ENCODE measurements at places on chromosomes 5 and 9.

GRCh38 chr9:106634183-106634582, 228.8 kb upstream of the ZNF462 start:
- DNase-seq: no peak

- DNase-seq: no peak
Observed at GRCh38 chr9:83570359-83570758, 32.2 kb upstream of the FRMD3 start.

DNA sequence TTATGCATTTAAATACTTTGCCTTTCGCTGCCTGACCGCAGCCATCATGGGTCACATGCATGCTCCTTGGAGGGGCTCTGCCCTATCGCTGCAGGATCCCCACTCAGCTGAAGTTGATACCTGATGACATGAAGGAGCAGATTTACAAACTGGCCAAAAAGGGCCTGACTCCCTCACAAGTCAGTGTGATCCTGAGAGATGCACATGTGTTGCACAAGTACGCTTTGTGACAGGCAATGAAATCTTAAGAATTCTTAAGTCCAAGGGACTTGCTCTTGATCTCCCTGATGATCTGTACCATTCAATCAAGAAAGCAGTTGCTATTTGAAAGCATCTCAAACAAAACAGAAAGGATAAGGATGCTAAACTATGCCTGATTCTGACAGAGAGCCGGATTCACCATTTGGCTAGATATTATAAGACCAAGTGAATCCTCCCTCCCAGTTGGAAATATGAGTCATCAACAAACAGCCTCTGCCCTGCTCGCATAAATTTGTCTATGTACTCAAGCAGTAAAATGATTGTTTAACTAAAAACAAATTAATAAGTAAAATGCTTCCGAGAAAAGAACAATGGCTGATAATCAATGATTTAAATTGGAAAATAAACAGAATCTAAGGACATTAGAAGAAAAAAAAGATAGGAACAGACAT, 41.6 kb upstream of the PPP2CA start:
- DNase-seq: no peak

GRCh38 chr9:108882052-108882888, 20.2 kb downstream of the ACTL7A start:
- no peak for DNase-seq

DNA sequence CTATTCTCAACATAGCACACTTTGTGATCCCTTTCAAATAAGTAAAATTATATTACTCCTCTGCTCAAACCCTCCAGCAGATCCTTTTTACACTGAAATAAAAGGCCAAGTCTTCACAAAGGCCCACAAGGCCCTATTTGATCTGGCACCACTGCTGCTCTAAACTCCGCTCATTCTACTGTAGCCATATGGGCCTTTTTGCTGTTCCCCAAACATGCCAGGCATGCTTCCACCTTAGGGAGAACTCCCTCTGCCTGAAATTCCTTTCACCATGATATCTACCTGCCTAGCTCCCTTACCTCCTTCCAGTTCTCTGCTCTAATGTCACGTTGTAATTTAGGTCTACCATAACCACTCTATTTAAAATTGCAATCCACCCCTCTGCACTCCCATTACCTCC, 28.3 kb downstream of the NRG2 start:
- DNase-seq: no peak

GRCh38 chr5:66839636-66840185, 243.5 kb downstream of the MAST4 start:
- DNase-seq: no peak

GRCh38 chr5:170303549-170303948, 6.0 kb upstream of the LCP2 start:
- no peak for DNase-seq

- peak; percentile 79 for DNase-seq
Observed at GRCh38 chr9:38088006-38088925, 19.2 kb upstream of the SHB start.

- DNase-seq: no peak
Observed at GRCh38 chr5:133525126-133525525, 87.2 kb downstream of the FSTL4 start.

DNA sequence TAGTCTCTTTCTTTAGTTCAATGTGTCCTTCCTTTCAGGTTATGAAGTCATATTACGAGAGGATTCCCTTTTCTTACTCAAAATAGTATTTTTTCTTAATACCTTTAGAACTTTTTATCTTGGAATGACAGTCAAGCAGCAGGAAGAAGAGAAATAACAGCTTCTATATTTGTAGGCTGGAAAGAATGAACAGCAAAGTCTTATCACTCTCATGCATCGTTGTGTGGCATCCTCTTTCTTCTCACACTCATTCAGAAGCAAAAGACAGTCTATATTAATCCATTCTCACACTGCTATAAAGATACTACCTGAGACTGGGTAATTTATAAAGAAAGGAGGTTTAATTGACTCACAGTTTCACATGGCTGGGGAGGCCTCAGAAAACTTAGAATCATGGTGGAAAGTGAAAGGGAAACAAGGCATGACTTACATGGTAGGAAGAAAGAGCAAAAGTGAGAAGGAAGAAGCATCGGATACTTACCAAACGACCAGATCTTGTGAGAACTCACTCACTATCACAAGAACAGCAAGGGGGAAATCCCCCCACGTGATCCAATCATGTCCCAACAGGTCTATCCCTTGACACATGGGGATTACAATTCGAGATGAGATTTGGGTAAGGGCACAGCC, 1646.1 kb upstream of the CDH6 start:
- no peak for DNase-seq

DNA sequence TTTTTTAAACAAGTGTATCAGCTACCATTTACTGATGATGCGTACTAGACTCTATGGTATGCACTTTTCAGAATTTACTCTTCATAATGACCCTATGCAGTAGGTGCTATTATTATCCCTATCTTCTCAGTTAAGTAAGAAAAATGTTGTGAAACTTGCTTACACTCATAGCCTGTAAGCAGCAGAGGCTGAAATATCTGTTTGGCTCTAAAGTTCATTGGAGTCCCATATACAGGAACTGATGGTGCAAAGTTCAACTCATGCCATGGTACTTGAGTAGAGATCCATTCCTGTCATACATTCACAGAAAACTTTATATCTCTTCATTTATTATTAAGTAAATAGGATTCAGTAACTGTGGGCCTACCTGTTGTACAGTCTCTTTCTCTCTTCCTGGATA, 41.4 kb upstream of the CCDC112 start:
- DNase-seq: no peak

DNA sequence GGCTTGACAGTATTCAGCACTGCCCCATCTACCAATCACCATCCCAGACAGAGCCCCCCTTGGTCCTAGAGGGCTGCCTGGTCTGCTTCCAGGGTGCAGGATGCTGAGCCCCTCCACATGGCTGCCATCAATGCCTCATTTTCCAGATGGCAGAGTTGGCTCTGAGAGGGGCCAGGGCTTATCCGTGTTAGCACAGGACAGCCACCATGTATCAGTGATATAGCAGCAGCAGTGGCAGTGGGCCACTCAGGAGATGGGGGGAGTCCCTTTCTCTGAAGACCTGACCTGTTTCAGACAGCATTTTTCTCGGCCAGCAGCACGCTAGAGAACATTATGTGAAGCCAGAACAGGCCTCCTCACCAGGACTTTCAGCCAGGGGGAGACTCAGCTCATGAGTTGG, 1.6 kb upstream of the SMIM32 start:
- DNase-seq: no peak

- no peak for DNase-seq
Observed at GRCh38 chr9:87701931-87702421, 23.9 kb upstream of the CTSL start.

- no peak for DNase-seq
Observed at GRCh38 chr5:95919658-95920057, 42.0 kb downstream of the ELL2 start.

GRCh38 chr5:151083081-151083676, 2.3 kb upstream of the TNIP1 start:
- DNase-seq: no peak

DNA sequence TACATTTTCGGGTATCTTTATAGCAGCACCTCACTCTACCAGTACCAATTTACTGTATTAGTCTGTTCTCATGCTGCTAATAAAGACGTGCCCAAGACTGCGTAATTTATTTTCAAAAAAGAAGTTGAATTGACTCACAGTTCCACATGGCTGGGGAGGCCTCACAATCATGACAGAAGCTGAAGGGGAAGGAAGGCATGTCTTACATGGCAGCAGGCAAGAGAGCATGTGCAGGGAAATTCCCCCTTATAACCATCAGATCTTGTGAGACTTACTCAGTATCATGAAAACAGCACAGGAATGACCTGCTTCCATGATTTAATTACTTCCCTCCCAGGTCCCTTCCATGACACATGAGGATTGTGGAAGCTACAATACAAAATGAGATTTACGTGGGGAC, 602.6 kb upstream of the DAB2 start:
- DNase-seq: no peak

GRCh38 chr9:2655411-2655901, 33.9 kb downstream of the VLDLR start:
- DNase-seq: no peak

- DNase-seq: no peak
Observed at GRCh38 chr5:108437425-108437824, 55.5 kb upstream of the FBXL17 start.

DNA sequence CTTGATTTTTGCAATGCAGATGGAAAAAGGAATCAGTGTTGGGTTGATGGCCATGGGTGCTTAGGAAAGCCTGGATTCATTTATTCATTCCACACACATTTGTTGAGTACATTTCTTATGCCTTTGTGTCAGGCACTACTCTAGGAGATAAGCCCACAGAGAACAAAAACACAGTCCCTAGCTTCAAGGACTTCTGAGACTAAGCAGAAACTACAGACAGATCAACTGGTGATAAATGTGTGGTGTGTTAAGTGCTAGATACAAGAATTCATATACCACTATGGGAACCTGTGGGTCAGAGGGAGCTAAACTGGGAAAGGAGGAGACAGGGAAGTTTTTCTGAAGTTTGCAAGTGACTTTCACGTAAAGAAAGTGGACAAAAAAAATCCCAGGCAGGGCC, 119.9 kb downstream of the CEMIP2 start:
- no peak for DNase-seq

- no peak for DNase-seq
Observed at GRCh38 chr5:151724360-151724759, 34.1 kb downstream of the ATOX1 start.

GRCh38 chr5:15852217-15852616, 327.4 kb downstream of the MARCHF11 start:
- DNase-seq: no peak

DNA sequence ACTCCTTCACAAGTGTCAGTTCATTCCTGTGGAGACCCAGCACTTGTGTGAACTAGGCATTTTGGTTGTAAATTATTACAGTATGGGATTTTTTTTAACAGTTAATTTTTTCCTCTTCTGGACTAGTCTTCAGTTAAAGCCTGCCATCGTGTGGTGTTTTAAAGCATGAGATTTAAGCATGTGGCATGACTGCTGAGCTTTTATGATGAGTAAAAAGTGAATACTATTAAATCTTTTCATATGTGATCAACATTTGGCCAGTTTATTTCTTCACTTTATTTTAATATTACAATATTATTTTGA, 25.0 kb downstream of the LMNB1 start:
- DNase-seq: no peak

DNA sequence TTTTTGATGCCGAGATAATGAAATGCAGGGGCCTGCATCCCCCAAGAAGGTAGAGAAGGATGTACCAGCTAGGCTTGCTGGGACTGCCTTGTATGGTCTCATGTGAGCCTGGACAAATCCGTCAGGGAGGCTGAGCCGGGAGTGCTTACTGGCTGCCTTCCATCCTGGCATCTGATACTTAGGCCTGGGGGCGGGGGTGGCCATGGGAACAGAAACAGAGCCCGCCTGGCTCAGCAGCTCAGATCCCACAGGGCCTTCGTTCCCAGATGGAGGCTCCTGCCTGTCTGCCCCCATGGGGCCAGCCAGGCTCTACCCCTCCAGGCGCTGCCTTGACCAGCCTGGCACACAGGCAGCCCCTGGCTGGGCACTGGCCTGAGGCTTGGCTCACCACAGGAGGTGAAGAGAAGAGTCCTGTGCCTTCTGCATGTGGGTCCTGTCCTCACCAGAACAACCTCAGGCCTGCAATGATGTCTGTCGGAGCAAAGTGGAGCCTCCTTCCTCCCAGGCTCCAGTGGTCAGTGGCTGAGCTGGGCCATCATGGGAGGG, 10.5 kb upstream of the SPATA31E1 start:
- DNase-seq: no peak

DNA sequence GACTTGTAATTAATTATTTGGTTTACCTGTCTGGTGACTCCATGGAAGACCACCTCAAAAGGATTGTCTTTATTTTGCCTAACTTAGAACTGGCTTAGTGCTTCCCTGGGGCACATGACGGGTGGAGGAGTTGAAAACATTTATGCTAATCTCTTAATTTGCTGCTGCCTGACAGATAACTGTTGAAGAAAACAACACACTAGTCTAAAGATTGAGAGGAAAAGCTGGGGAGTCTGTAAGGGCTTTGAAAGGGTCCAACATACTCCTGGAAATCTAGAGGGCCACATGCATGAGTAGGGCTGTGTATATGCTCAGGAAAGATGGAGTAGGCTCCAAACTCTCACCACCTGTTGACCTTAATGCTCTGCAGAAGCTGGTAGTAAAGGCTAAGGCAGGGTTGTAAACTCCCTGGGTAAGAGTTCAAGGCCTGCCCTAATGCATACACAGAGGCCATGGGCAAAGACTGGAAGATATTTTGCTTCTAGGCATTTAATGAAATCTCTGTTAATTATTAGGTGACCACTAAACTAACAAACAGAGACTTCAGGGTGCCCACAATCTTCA, 40.7 kb downstream of the NR3C1 start:
- no peak for DNase-seq

DNA sequence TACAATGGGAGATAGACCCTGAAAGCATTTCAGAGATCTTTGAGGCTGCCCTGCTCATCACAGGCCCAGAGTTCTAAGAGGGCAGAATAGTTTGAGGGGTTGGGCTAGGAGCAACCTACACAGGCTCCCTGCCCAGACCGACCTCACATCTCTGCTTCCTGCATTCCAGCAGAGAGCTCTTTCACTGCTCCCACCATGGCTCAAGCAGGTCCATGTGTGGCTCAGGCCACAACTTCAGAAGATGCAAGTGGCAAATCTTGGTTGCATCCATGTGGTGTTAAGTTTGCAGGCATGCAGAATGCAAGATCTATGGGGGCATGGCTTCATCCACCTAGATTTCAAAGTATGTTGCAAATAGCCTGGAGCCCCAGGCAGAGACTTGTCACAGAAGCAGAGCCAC, 39.0 kb downstream of the GDA start:
- no peak for DNase-seq

DNA sequence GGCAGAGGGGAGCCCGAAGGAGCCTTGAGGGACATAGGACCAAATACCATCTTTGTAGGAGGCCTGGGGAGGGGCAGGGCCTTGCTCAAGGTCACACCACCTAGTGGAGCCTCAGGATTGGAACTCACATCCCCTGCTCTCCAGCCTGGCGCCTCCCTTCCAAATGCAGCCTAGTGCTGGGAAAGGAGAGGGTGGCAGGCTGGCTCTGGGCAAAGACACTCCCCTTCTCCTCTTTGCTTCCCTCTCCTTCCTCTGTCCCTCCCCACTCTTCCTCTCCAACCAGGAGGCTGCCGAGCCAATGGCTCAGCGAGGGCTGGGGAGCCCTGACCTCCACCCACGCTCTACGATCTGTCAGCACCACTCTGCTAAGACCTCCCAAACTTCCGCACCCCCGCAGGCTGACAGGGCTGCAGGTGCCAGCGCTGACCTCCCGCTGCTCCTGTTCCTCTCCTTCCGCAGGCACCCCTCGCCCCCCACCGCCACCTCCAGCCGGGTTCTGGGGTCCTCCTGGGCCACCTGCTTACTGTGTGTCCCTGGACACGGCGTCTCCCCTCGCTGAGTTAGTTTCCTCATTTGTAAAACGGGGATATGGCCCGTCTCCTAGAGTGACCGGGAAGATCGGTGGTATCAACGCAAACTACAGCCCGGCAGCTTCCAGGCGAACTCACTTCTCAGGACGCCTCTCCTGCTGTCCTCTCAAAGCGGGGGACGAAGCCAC, 52.9 kb downstream of the C9orf50 start:
- peak; percentile 85 for DNase-seq

Data from retina (tissue), 1 donor.